ENCODE measurements at places on chromosomes 7 and 10. TPM values are rescaled to one million over a fixed set of nuclear protein-coding genes. Genes with fewer than 3 reads are reported as not detected.

The LRGUK gene
- 0.33 TPM for total RNA-seq

The SH2D4B gene
- 0.22 TPM for total RNA-seq

The AKR1E2 gene
- total RNA-seq = 12.8 TPM

The GSTO2 gene
- 20.5 TPM for total RNA-seq

The FAM180A gene
- 0.79 TPM for total RNA-seq

The SORCS1 gene
- total RNA-seq = not detected

The CLCN1 gene
- not detected for total RNA-seq

The DPP6 gene
- total RNA-seq = under 0.01 TPM

The PRSS37 gene
- total RNA-seq = not detected

The SLC18A3 gene
- total RNA-seq = 44.6 TPM

The SCIN gene
- 0.79 TPM for total RNA-seq

The OR6V1 gene
- total RNA-seq = not detected

The GPR158 gene
- total RNA-seq = under 0.01 TPM

The FLNC gene
- 271 TPM for total RNA-seq

The CYP3A7 gene
- 0.22 TPM for total RNA-seq

The MACC1 gene
- total RNA-seq = not detected

The XRCC2 gene
- total RNA-seq = 1.5 TPM

The HOXA3 gene
- 4.7 TPM for total RNA-seq

The CALHM1 gene
- not detected for total RNA-seq

The CDHR1 gene
- not detected for total RNA-seq

The PAX2 gene
- total RNA-seq = not detected

Data from placental epithelial cell (primary cell).